AG09319 (cell line): ENCODE measurements at places on chromosomes 5 and 9.

DNA sequence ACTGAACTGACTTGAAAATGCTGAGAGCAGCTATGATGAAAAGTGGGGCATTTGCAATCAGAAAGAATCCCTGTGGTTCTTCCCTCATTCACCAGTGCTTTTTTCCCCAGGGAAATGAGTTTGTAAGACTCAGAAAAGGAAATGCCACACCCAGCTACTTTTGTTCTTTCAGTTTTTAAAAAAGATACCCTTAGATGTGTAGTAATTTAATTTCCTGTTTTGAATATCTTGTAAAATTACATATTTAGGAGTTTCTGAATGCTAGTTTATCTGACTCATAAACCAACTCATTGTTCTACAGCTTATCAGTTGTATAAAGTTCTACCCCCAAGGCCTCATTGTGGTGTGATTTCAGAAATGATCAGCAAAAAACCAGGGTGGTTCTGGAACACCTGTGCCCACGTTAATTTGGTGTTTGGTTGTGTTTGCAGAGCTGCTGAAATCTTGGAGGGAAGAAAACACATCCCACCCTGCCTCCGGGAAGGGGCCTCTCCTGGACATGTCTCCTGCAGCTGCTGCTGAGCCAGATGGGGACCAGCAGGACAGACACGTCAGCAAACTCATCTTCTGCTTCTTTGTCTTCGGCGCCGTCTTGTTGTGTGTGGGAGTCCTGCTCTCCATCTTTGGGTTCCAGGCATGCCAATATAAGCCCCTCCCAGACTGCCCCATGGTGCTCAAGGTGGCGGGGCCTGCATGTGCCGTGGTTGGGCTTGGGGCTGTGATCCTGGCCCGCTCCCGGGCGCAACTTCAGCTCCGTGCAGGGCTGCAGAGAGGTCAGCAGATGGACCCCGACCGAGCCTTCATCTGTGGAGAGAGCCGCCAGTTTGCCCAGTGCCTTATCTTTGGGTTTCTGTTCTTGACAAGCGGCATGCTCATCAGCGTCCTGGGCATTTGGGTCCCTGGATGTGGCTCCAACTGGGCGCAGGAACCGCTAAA is 2.8 kb downstream of the TMEM171 start:
- peak; percentile 55 for DNase-seq

DNA sequence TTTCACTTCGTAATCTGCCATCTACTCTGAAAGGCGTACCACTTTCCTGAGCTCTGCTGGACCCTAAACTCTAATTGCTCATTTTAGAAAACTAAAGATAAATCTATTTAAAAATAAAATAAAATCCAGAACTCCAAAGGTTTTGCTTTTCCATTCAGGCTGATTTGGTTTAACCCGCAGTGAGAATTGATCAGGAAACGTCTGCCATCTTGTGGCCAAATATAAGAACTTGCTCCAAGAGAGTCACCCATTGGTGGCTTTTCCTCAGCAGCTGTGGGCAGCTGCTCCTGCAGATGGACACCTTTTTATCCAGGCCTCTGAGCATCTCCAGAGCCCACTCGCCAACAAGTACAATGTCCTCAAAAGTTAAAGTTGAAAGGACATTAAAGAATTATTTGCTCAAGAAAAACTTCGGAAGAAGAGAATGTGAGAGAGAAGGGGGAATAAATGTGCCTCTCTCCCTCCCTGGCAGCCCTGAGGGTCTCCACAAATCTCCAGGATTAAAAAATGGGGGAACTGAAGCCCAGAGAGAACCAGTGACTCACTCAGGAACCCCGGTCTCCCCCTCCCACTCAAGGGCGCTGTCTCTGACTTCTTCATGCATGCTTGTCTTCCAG is 4.1 kb downstream of the SAXO1 start:
- peak; percentile 42 for DNase-seq

- DNase-seq: no peak
Observed at GRCh38 chr5:26530305-26530704, 508.1 kb downstream of the CDH9 start.

DNA sequence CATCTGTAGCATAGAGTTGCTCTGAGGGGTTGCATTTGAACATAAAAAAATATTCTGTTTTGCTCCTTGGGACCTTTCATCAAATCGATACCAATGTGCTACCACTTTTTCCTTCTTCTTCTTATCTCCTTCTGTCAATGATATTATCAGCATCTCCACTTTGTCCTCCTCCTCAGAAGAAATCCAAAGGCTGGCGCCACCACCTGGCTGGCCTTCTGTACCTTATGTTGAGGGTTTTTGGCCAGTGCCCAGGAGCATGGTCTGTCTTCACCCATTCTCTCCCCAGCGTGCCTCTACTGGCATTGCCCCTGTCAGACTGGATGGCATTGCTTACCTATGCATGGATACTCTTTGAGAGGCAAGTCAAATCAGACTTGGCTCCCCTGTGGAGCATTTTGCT is 167.2 kb downstream of the CFAP90 start:
- no peak for DNase-seq

DNA sequence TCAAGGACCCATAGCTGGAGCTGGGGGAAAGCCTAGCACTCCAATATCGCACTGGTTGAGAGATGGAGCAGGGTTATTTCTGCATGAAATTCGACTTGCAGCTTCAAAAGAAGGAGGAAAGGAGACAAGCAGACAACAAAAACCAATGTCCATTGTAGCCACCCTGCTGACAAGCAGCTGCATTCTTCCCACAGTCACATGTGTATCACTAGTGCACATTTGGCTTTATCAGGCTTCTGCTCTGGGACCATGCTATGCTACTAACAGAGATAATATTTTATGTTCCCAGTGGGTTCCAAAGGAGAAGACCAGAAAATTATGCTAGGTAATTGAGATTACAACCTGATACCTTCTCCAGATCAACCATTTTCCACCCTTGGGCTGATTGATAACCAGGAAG is 59.7 kb downstream of the MFAP3 start:
- no peak for DNase-seq

- DNase-seq: no peak
Observed at GRCh38 chr9:81729135-81729534, 39.8 kb upstream of the TLE1 start.

- DNase-seq: no peak
Observed at GRCh38 chr5:89597878-89598277, 714.9 kb upstream of the MEF2C start.

- no peak for DNase-seq
Observed at GRCh38 chr5:159533197-159533596, 202.9 kb upstream of the IL12B start.

- DNase-seq: no peak
Observed at GRCh38 chr9:136619742-136620440, 42.8 kb upstream of the EGFL7 start.

- DNase-seq: no peak
Observed at GRCh38 chr9:116320290-116320689, 166.7 kb downstream of the PAPPA start.

GRCh38 chr9:136587944-136588662 is 42.3 kb upstream of the NOTCH1 start:
- no peak for DNase-seq

DNA sequence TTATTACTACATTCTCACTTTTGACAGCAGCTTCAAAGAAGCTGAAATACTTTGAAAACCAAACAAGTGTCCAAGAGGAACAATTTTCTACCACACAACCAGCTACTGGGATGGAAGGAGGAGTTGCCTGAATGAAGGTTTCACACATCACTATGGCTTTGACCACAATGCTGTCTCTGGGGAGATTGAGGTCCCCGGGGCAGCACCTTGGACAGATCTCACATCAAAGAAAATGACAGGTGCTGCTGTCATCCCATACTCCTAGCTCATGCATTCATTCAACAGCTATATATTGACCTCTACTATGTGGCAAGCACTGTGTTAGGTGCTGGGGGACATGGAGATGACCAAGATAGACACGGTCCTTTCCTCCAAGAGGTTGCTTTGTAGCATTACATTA is 233.2 kb upstream of the RASEF start:
- no peak for DNase-seq

DNA sequence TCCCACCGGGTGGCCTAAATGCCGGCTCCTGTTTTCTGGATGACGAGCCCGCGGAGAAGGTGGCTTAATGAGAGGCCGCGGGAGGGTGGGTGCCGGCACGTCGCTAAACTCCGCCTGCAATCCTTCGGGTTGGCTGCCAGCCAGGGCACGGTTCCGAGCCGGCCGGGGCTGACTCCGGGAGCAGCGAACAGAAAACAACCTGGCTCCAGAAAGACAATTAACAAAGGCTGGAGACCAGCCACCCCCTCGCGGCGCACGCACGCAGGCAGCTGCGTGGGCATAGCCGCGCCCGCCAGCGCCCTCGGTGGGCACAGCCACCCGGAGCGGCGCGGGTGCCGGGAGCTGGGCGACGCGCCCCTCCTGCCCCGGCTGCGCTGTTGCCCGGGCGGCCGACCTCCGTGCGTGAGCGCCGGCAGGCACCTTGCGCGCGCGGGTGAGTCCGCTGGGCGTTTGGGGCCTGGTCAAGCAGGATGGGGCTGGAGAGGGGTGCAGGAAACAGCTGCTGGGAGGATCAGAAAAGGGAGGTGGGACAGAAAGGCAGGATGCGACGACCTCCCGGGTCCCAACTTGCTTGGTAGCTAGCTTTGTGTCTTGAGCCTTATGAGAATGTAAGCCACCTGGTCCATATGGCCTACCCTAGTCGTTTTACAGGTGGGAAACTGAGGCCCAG is at the start of gene ARHGEF37:
ARHGEF37 (plus strand) TSS at position 307 of the 670 bp plus-strand sequence. CDS start 16,272 bp downstream, outside the sequence.
- DNase-seq: no peak

- peak; percentile 45 for DNase-seq
Observed at GRCh38 chr9:113989017-113989713, 88.9 kb downstream of the AMBP start.

- no peak for DNase-seq
Observed at GRCh38 chr9:136080716-136081112, 14.4 kb downstream of the NACC2 start.

DNA sequence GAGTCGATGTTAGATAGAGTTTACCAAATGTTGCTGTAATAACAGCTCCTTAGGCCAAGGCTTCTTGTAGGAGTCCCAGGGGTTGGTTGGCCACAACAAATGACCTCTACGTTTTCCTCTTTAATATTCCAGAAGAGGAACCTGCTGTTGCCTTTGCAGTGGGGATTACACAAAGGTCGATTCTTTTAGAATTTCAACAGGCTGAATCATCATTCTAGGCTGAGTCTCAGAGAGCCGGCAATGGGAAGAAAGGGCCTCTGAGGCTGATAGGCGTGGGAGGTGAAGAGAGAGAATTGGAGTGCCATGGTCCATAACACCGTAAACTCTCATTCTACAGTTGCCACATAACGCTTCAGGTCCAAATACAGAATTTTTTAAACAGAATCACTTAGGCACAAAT is 405.9 kb upstream of the DAP start:
- DNase-seq: no peak

GRCh38 chr9:130421802-130422276 is 22.9 kb upstream of the ASS1 start:
- DNase-seq: no peak

- no peak for DNase-seq
Observed at GRCh38 chr5:111348661-111349329, 124.6 kb downstream of the CAMK4 start.

DNA sequence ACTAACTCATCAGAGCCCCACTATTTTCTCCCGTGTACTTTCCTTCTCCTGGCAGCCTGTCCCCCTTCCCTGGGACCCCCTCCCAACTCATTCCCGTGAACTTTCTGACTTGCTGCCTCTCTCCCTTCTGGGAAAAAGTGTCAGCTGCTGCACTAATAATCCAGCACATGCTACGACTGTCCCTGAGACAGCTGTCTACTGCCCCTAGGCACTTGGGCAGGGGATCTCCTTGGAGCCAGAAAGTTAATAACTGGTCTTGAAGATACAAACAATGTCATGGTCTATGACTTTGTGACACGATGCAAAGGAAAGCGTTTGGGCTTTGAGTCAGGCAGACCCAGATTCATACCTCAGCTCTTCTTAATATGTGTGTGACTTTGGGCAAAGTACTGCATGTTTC is 10.1 kb upstream of the RNF183 start:
- no peak for DNase-seq

DNA sequence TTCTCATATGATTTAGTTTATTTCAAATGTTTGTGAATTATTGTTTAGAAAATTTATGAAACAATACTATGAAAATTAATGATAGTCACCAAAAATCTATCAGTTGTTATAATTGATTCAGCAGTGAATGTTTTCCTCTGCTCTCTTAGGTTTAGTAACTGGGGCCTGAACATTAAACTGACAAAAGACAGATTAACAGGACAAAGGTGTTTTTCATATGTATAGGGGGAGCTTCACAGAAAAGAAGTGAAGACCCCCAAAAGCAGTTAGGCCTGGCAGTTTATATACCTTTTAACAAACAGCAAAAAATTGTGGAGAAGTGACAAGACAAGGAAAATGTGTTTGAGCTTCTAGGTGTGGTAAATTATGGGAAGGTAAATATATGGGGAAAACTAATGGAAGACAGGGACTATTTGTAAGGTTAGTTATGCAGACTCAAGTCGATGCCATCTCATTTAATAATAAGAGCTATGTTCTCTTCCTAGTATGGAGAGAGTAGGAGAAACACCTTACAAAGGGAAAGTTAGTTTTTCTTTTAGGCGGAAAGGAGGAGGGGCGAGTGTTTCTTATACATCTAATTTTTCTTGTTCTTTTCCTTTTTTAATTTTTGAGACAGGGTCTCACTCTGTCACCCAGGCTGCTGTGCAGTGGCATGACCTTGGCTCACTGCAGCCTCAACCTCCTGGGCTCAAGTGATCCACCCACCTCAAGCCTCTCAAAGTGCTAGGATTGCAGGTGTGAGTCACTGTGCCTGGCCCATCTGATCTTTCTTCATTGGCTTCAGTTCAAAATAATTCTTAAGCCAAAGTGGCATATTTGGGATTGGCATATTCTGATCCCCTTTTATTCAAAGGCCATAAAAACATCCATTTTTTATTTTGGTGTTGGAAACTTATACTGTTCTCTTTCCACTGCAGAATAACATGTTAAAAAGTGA is 77.8 kb downstream of the C9orf153 start:
- no peak for DNase-seq

GRCh38 chr5:87183896-87184295 is 83.8 kb upstream of the RASA1 start:
- no peak for DNase-seq

DNA sequence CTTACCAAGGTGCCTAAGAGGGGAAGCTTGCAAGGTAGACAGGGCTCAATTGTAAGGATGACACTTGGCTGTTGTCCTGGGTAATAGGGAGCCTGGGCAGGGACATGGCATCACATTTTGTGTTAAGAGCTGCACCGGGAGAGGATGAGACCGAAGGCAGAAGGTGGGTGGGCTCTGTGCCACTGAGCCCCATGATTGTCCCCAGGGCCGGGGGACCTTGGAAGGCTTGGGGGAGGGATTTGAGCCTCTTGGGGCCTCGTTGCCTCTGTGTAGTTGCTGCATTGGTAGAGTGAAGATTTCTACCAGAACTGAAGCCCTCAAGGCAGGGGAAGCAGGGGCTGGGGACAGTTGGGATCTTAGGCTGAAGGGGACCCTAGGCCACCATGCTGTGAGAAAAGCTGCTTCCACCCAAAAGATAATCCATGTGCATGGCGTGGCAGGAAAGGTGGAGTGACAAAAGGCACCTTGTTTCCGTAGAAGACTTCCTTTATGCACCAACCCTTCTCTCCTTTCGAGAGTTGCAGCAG is 11.9 kb downstream of the FGF18 start:
- no peak for DNase-seq

- no peak for DNase-seq
Observed at GRCh38 chr5:132384506-132385050, 15.1 kb downstream of the SLC22A5 start.

- no peak for DNase-seq
Observed at GRCh38 chr5:50445296-50445949, 4.3 kb upstream of the EMB start.
